Stimulated activated CD8-positive, alpha-beta memory T cell treated with anti-CD3 and anti-CD28 coated beads, Interleukin-7, amount 100 ng/mL, for 24 hours (primary cell): ENCODE measurements at places on chromosomes 13 and 19.

GRCh38 chr19:38664503-38665211 is 17.2 kb downstream of the ACTN4 start:
- DNase-seq = no peak

- DNase-seq = no peak
Observed at GRCh38 chr19:2949939-2950285, 5.1 kb upstream of the ZNF77 start.

GRCh38 chr13:114145256-114145655 is 12.8 kb upstream of the RASA3 start:
- no peak for DNase-seq

- DNase-seq = no peak
Observed at GRCh38 chr19:10288662-10289166, 1.0 kb upstream of the ICAM5 start.
